ENCODE measurements at places on chromosomes 13 and 19. TPM values are rescaled to one million over a fixed set of nuclear protein-coding genes. Genes with fewer than 3 reads are reported as not detected.

- no peak overlapping the region for H3K4me3 ChIP-seq
- H3K4me1 ChIP-seq, result no peaks in the 10 kb centered on the region
- no peaks in the 10 kb centered on the region for H3K36me3 ChIP-seq
- H3K27me3 ChIP-seq, result no peaks in the 10 kb centered on the region
- no peak for DNase-seq
Measured at GRCh38 chr13:77898097-77898496, 20.5 kb downstream of the EDNRB start.

DNA sequence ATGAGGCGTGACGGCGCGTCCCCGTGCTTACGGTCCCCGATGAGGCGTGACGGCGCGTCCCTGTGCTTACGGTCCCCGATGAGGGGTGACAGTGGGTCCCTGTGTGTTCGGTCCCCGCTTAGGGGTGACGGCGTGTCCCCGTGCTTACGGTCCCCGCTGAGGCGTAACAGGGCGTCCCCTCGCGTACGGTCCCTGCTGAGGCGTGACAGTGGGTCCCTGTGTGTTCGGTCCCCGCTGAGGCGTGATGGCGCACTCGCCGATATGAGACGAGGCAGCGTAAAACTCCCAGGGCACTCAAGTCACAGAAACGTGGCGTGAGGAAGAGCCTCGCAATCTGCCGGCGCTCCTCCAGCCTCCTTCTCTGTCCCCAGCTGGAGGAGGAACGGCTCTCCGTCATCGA is 20.9 kb downstream of the CFAP97D2 start:
- peaks cover 40% of the 10 kb centered on the region for H3K27me3 ChIP-seq
- no peak overlapping the region for H3K27ac ChIP-seq
- H3K4me3 ChIP-seq, result peak overlapping the region; percentile 45
- no peaks in the 10 kb centered on the region for H3K36me3 ChIP-seq
- H3K4me1 ChIP-seq, result peaks cover 3% of the 10 kb centered on the region
- DNase-seq, result no peak

DNA sequence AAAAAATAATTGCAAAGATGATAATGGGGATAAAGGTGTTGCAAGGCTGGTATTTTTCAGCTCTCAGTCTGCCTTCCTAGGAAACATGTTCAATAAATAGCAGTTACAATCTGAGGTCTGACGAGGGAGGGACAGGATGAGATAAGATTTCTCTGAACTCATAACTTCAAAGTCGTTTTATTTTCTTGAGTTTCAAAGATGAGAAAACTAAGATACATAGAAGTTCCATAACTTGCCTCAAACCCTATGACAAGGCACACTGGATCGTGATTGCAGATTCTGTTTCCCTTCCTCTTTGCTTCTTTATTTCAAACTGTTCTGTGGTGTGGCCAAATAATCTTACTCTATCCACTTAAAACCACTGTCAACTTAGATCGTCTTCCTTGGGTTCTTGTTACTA is 327.2 kb downstream of the GPC5 start:
- no peaks in the 10 kb centered on the region for H3K4me1 ChIP-seq
- no peak overlapping the region for H3K27ac ChIP-seq
- H3K36me3 ChIP-seq, result no peaks in the 10 kb centered on the region
- peak; percentile 15 for DNase-seq
- H3K4me3 ChIP-seq, result no peak overlapping the region
- H3K27me3 ChIP-seq, result no peaks in the 10 kb centered on the region

DNA sequence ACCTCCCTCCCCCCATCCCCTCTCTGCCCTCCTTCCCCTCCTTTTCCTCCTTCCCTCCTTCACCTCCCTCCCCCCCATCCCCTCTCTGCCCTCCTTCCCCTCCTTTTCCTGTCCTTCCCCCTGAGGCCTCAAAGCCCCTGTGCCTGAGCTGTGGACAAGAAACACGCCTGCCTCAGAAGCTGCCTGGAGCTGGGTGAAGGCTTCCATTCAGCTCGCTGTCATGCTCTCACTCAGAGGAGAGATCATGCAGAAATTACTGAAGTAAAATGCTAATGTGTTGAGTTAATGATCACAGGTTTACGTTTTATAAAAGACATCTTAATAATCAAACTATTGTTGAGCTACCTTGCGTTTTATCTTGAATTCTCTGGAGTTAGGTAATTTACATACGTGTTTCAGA is 114.5 kb downstream of the ATP11A start:
- no peak overlapping the region for H3K4me3 ChIP-seq
- no peaks in the 10 kb centered on the region for H3K4me1 ChIP-seq
- no peak overlapping the region for H3K27ac ChIP-seq
- DNase-seq, result peak; percentile 80
- H3K27me3 ChIP-seq, result no peaks in the 10 kb centered on the region

DNA sequence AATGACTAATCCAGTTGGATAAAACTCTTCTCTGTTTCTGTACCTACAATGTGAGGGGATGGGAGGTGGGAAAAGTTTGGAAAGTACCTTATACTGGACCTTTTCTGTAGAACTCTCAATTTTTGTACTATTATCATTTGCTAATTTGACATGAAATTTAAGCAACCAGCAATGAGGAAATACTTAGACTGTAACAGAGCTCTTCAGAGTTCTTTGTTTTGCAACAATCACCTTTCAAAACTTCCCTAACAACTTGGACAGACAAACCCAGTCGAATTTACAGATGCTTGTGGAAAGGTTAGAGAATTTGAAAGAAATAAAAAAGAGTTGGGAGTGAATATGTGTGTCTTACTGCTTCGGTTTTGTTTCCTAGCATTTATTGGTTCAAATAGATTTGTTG is 16.8 kb downstream of the KBTBD7 start:
- no peak overlapping the region for H3K27ac ChIP-seq
- H3K36me3 ChIP-seq, result no peaks in the 10 kb centered on the region
- DNase-seq, result no peak
- H3K4me3 ChIP-seq, result no peak overlapping the region

DNA sequence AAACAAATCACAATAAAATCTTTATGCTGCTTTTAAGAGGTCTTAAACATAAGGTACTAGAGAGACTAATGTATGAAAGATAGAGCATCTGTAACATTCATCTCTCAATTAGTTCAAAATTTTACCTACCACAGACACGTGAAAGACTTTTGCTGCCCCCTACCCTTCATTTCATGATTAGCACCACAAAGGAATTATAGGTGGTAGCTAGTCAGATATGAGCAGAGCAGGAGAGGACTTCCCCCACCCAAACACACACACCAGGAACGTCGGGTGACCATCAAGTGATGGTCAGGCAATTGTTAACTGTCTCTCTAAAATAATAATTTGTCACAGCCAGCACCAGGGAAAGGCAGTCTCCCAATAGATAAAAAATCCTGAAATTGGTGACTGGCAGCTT is 1531.7 kb upstream of the SPRY2 start:
- no peak overlapping the region for H3K4me3 ChIP-seq
- H3K27me3 ChIP-seq, result no peaks in the 10 kb centered on the region
- no peaks in the 10 kb centered on the region for H3K36me3 ChIP-seq
- DNase-seq, result no peak
- no peaks in the 10 kb centered on the region for H3K4me1 ChIP-seq

- H3K36me3 ChIP-seq, result no peaks in the 10 kb centered on the region
- H3K4me1 ChIP-seq, result peaks cover 4% of the 10 kb centered on the region
- H3K27ac ChIP-seq, result no peak overlapping the region
- peaks cover 2% of the 10 kb centered on the region for H3K27me3 ChIP-seq
Measured at GRCh38 chr13:39253774-39254173, 215.5 kb downstream of the NHLRC3 start.

- no peak overlapping the region for H3K4me3 ChIP-seq
- peaks cover 22% of the 10 kb centered on the region for H3K27me3 ChIP-seq
- no peak for DNase-seq
- no peaks in the 10 kb centered on the region for H3K36me3 ChIP-seq
Measured at GRCh38 chr13:30759748-30760147, 24.4 kb downstream of the ALOX5AP start.

DNA sequence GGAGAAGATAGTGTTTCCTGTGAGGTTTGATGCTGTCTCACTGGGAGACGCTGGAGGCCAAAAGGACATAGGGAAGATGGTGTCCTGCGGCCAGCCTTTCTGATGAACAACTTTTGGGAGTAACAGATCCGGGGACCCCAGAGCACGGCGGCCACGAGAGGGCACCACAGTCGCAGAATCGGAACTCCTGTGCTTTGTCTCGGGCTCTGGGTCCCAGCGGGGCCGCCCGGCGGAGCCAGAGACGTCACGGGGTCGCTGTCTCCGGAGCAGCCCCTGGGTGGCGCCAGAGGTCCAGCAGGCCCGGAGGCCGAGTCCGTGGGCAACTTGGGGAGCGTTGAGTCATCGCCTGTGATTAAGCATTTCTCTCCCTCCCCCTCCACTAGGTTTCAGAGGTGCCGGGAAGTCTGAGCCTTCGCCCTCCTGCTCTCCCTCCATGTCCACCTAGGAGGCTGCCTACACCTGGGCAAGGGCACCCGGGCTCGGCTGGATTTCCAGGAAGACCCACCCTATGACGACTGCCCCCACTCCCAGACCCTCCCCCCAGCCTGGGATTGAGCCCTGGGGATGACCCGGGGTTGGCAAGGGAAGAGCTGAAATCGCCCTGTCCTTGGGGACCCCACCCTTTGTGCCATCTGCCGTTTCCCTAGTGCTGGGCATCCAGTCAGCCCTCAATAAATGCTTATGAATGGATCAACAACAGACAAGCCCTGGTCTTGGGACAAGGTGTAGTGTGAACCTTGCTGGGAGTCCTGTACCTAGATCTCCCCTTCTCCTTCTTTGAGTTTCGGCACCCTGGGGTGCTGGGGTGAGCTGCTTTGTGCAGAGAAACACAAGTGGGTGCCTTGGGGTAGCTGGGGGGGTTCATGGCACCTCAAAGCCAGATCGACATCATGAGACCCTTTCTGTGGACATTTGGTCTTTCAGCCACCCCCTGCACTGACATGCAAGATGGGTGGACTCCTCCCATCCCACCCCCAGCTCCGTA is 3.4 kb downstream of the NANOS3 start:
- peak; percentile 100 for DNase-seq
- peaks cover 20% of the 10 kb centered on the region for H3K4me1 ChIP-seq
- H3K27ac ChIP-seq, result peak overlapping the region; percentile 70
- H3K27me3 ChIP-seq, result no peaks in the 10 kb centered on the region

Gene KLK7
- not detected for total RNA-seq

Gene DHDH
- total RNA-seq, result 0.36 TPM

Gene PABPC3
- under 0.01 TPM for total RNA-seq

Gene POLRMT
- total RNA-seq, result 16.6 TPM

Gene RASAL3
- total RNA-seq, result under 0.01 TPM

Gene SPTBN4
- total RNA-seq, result 0.72 TPM

Gene HPN
- under 0.01 TPM for total RNA-seq

Gene WTIP
- total RNA-seq, result 43.9 TPM

Gene GJA3
- total RNA-seq, result under 0.01 TPM

Gene GIPC3
- under 0.01 TPM for total RNA-seq

Gene KIR2DL4
- not detected for total RNA-seq

Data from osteoblast (primary cell).